ENCODE measurements at places on chromosomes 6 and 20. TPM values are rescaled to one million over a fixed set of nuclear protein-coding genes. Genes with fewer than 3 reads are reported as not detected.

GRCh38 chr6:141141870-141142269 lies 990.9 kb upstream of the GJE1 start:
- no peak for DNase-seq

GRCh38 chr6:108113557-108114519 lies 39.3 kb upstream of the OSTM1 start:
- DNase-seq, result no peak

DNA sequence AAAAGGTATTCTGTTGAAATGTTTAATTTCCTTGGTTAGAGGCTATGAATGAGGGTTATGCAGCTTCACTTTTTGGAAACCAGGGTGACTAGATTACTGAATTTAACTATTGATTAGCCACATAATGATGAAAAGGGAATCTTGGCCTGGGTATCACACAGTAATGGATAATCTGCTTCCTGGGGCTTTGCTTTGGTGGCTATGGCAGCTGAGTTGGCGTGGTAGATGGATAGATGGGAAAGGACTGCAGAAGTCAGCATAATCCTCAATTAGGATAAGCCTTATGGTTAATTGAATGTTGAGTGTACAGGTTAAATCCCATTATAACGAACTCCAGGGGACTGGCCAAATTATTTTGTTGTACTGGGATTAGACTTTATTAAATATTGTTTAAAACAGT lies 5.2 kb downstream of the NCOA3 start:
- no peak for DNase-seq

- no peak for DNase-seq
These were observed 73.2 kb upstream of the BHLHE23 start for GRCh38 chr20:63079971-63080370.

GRCh38 chr20:358891-359555 lies 12.1 kb downstream of the NRSN2 start:
- DNase-seq, result no peak

GRCh38 chr6:7629321-7629720 lies 39.3 kb downstream of the SNRNP48 start:
- no peak for DNase-seq

DNA sequence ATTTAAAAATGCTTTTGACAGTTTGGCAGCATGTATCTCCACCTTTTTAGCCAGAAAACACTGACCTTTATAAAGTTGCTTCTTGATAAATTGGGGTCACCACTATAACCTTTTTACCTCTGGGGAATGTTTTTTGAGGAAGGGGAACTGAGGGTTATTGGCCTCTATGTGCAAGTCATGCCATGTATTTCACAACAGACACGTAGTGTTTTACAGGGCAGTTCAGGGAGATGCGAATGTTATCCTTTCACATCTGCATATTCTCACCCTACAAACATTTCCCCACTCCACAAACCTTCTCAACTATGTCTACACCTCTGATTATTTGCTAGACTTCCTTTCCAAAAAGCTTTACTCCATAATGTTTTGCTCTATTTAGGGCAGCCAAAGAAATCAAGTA lies 17.0 kb upstream of the SLA2 start:
- DNase-seq, result no peak

- DNase-seq, result no peak
These were observed 59.6 kb upstream of the LAMP5 start for GRCh38 chr20:9454791-9455190.

- DNase-seq, result no peak
These were observed 53.9 kb downstream of the KIZ start for GRCh38 chr20:21179757-21180156.

- no peak for DNase-seq
These were observed 332.3 kb downstream of the PTPRT start for GRCh38 chr20:42857446-42857845.

- DNase-seq, result no peak
These were observed 81.2 kb downstream of the SPTLC3 start for GRCh38 chr20:13089950-13090469.

- DNase-seq, result no peak
These were observed 18.7 kb upstream of the RNF144B start for GRCh38 chr6:18368277-18369105.

- no peak for DNase-seq
These were observed 13.6 kb upstream of the HLA-C start for GRCh38 chr6:31285486-31285885.

- no peak for DNase-seq
These were observed 312.4 kb downstream of the CDKAL1 start for GRCh38 chr6:20846602-20847028.

GRCh38 chr6:146787876-146788508 lies 189.2 kb downstream of the ADGB start:
- no peak for DNase-seq

GRCh38 chr6:97819710-97820109 lies 536.7 kb upstream of the MMS22L start:
- DNase-seq, result no peak

GRCh38 chr20:59821788-59822187 lies 111.6 kb downstream of the SYCP2 start:
- DNase-seq, result no peak

GRCh38 chr6:40986364-40986763 lies 52.7 kb downstream of the UNC5CL start:
- no peak for DNase-seq

GRCh38 chr20:19555726-19556125 lies 202.3 kb upstream of the RIN2 start:
- DNase-seq, result no peak

DNA sequence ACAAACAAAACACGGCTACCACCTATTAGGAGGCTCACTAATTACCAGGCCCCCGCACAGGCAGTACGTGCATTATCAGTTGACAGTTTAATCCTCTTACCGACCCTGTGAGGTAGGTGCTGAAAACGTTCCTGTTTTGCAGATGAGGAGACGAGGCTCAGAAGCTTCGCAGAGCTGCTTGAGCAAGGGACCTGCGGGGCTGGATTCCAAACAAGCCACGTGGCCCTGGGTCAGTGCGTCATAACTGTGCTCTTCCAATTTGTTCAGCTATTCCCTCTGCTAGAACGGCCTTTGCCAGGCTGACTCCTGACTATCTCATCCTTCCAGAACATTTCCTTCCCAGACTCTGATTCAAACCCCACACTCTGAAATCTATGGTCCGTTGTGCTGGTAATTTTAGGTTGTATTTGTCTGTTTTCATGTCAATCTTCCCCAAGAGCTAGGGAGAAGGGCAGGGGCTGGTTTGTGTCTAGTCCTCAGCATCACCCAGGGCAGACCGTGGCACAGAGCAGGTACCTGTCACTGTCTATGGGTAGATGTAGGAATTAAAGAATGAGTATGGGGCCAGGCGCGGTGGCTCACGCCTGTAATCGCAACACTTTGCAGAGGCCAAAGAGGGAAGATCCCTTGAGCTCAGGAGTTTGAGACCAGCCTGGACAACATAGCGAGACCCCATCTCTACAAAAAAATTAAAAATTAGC lies 28.8 kb upstream of the TLDC2 start:
- DNase-seq, result no peak

GRCh38 chr6:140393665-140394540 lies 1019.5 kb upstream of the CITED2 start:
- DNase-seq, result no peak

DNA sequence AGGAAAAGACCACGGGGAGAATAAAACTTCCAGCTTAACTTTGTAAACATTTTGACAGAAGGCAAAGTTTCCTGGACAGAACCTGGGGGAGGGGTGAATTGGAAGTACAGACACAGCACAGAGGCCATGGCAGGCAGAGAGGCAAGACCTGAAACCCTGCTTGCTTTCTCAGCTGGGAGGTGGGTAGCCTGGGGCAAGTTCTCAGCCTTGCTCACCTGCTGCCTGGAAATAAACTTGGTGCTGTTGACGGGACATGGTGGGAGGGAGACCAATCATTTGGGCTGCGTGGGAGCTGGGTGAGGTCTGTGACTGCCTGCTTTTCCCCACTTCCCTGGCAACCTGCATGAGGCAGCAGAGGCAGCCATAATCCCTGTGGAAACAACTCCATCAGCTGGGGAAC lies 221.3 kb downstream of the MOXD1 start:
- DNase-seq, result no peak

Gene HTR1B
- 0.53 TPM for polyA plus RNA-seq

Gene DOK5
- polyA plus RNA-seq, result 12.7 TPM

Gene LAMA2
- polyA plus RNA-seq, result 30.8 TPM

Gene SCRT2
- polyA plus RNA-seq, result 0.10 TPM

Gene GABRR2
- polyA plus RNA-seq, result 2.3 TPM

Gene LYRM4
- polyA plus RNA-seq, result 45.8 TPM

Gene BHLHE23
- polyA plus RNA-seq, result not detected

Gene KCNQ5
- polyA plus RNA-seq, result 0.28 TPM

Gene RAB44
- polyA plus RNA-seq, result 0.06 TPM

Gene ZFAND3
- 140 TPM for polyA plus RNA-seq

Gene CST3
- 169 TPM for polyA plus RNA-seq

Gene ENPP1
- polyA plus RNA-seq, result 17.3 TPM

Gene GSTA2
- polyA plus RNA-seq, result 0.28 TPM

Gene KHDC1L
- polyA plus RNA-seq, result 0.69 TPM

Gene NOX3
- polyA plus RNA-seq, result 1.8 TPM

Gene LGSN
- polyA plus RNA-seq, result 0.82 TPM

Gene TDRD6
- polyA plus RNA-seq, result 0.90 TPM

Gene KIAA1586
- 29.0 TPM for polyA plus RNA-seq

All from right renal pelvis (tissue), 4 donors.